ENCODE measurements at places on chromosomes 11 and 22. TPM values are rescaled to one million over a fixed set of nuclear protein-coding genes. Genes with fewer than 3 reads are reported as not detected.
A peak's percentile ranks its signal among the peaks of the same experiment; 100 is the strongest.

CEP126 gene
- polyA plus RNA-seq: 5.2 TPM

GALNT18 gene
- 25.7 TPM for polyA plus RNA-seq

FGF19 gene
- polyA plus RNA-seq: 0.19 TPM

C11orf86 gene
- polyA plus RNA-seq: not detected

MS4A12 gene
- not detected for polyA plus RNA-seq

FLRT1 gene
- polyA plus RNA-seq: 2.6 TPM

KCNE3 gene
- 28.3 TPM for polyA plus RNA-seq

ENTHD1 gene
- polyA plus RNA-seq: not detected

DDT gene
- 57.7 TPM for polyA plus RNA-seq

RAG1 gene
- 3.6 TPM for polyA plus RNA-seq

SLC5A4 gene
- polyA plus RNA-seq: 0.64 TPM

C22orf42 gene
- polyA plus RNA-seq: not detected

PKDREJ gene
- 0.44 TPM for polyA plus RNA-seq

OR2D2 gene
- not detected for polyA plus RNA-seq

VWCE gene
- polyA plus RNA-seq: 1.3 TPM

KDELR3 gene
- polyA plus RNA-seq: 12.0 TPM

DGCR8 gene
- 40.5 TPM for polyA plus RNA-seq

PELI3 gene
- polyA plus RNA-seq: 4.1 TPM

DNA sequence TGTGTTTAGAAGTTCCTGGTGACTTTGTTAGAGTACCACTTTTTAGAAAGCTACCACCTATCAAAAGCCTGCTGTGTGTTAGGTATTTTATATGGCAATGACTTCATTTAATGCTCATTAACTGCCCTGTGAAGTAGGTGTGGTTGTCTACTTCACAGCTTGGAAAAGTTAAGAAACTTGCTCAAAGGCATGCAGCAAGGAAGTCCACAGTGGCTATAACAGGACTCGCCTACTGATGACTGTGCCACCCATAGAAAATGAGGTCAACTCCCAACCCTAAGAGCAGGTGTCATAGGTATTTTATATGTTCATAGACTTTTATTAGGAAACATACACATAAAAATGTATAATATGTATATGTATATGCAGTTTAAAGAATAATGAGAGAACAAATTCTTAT, 125.2 kb upstream of the PAX6 start:
- no peak for DNase-seq

DNA sequence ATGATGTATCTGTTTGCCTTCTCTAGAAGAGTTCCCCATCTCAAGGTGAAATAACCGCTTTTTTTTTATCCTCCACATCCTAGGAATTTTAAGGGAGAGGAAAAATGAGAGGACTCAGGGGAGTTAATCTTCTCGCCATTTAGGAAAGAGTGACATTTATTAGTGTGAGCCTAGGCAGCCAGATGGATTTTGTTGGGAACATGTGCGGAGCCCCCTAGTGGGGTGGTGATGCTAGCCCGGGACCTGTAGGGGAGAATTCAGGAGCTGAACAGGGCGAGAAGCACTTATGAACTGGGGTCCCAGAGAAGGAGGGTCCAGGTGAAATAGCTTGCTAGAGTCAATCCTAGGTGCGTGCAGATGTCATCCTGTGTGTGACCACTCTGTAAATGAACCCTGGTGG, 10.7 kb downstream of the IL17RA start:
- no peak for DNase-seq

DNA sequence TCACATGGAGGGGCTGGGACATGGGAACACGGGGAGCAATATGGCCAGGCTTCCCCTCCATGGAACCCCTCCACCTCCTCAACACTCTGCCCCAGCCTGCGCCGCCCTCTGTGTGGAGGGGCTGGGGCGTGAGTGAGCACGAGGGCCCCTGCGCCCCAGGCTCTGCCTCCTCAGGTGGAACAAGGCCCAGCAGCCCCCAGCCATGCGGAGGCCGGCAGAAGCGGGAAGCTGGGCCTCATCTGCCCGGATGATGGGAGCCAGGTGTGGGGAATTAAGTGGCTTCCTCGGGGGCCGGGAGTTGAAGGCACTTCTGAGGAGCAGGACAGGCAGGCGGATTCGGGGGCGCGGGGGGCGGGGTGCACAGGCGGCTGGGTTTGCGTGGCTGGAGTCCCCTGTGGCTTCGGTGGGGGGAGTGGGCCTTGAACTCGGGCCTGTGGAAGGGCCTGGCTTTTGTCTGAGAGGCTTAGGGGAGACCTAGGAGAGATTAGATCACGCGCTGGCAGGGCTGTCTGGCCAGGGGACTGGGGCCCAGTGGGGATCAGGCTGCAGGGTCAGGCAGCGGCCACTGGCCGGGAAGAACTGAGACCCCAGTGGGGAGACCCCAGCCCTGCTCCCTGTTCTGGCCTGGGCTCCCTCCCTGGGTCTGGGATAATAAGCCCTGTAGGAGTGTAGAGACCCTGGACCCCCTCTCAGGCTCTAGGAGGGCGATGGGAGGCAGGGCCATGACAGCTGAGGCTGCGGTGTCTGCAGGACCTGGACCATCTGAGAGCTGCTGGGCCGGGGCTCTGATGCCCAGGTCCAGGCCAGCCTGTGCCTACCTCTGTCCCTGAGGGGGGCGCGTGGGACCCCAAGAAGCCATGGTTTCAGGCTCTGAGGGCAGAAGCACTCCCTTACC, 13.3 kb downstream of the PRR33 start:
- no peak for DNase-seq

DNA sequence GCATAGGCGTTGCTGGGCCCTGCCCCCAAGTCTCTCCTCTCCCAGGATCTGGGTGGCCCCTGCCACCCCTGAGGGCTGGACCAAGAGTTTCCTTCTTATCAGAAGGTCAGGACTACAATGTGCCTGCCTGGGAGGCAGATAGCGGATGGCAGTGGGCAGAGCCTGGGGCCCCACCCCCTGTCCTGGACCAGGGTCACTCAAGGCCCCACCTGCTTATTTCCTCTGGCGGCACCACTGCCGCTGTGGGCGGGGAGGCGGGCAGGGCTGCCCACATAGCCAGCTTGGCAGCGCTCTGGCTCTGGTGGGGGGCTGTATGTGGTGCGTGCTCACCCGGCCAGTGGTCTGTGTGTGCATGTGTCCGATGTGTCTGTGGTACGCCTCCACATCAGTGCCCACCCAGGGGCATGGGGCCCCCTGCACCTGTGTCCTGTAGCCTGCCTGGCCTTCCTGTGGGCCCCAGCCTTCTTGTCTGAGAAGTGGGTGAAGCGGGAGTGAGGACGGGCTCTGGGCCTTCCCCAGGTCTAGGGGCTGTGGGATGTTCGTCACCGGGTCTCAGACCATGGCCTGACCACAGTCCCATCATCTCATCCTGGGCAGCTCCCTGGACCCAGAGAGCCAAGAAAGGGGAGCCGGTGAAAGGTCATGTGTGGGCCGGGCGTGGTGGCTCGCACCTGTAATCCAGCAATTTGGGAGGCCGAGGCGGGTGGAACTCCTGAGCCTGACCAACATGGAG, 3.0 kb downstream of the GAS2L1 start:
- DNase-seq: no peak

- no peak for DNase-seq
These were observed 26.2 kb upstream of the GCAT start for GRCh38 chr22:37781434-37782059.

- no peak for DNase-seq
These were observed 640 bp upstream of the ZDHHC8 start for GRCh38 chr22:20130731-20131596.

DNA sequence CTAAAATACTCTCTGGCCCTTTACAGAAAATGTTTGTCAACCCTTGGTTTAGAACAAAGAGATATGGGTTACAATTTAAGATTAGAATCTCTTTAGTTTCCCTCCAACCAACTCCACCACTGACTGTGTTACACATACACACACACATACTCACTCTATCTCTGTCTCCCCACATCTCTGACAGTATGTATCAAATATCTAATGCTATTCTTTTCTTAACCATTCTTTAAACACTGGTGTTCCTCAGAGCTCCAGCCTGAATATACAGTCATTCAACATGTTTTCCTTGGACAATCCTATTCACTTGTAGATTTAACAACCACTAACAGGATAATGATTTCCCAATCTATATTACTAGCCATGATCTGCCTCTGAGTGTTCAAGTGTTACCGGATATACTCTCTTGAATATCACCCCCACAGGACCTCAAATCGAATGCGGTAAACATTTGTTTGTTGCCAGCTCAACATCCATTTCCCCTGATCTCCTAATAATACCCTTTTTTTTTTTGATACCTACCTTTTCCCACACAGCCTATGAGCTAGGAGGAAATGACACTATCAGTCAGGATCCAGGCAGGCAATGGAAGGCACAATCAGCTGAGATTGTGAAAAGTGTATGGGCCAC, 6.1 kb downstream of the MPZL3 start:
- DNase-seq: no peak

DNA sequence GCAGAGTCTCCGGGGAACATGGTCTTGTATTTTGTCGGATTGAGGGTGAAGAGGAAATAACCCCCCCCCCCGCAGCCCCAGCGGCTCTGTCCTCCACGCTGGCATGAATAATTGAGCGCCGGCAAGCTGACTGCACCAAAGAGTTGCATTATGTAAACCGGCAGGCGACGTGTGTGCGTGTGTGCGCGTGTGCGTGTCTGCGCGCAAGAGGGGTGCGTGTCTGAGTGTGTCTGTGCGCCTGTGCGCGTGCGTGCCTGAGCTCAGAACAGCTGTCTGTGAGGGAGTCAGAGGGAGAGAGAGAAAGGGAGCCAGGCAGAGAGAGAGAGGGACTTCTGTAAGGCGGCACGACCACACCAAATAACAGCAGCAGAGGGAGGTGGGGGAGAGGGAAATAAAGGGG, 94.4 kb downstream of the SCN3B start:
- peak; percentile 51 for DNase-seq

GRCh38 chr22:27772081-27772983, 29.2 kb downstream of the MN1 start:
- DNase-seq: no peak

- no peak for DNase-seq
These were observed 8.4 kb upstream of the ETS1 start for GRCh38 chr11:128595775-128596174.

GRCh38 chr11:88433536-88434230, 96.1 kb upstream of the CTSC start:
- no peak for DNase-seq

DNA sequence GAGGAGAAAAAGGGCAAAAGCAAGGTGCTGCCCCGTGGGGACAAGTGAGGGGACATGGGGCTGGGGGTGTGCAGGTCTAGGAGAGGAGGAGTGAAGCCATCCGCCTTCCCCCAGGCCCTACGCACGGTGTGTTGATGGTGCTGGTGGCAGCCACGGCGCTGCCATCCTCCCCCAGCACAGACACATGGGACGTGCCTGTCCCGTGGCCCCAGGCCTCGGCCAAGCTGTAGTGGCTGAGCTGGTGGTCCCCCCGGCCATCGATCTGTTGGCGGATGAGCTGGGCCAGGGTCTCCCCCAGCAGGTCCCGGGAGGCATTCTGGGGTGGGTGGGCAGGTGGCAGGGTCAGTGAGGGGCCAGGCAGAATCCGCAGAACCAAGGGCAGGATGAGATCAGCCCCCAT, 18.9 kb downstream of the GGT5 start:
- no peak for DNase-seq

- no peak for DNase-seq
These were observed 7.8 kb upstream of the ADAMTS8 start for GRCh38 chr11:130436171-130436570.

DNA sequence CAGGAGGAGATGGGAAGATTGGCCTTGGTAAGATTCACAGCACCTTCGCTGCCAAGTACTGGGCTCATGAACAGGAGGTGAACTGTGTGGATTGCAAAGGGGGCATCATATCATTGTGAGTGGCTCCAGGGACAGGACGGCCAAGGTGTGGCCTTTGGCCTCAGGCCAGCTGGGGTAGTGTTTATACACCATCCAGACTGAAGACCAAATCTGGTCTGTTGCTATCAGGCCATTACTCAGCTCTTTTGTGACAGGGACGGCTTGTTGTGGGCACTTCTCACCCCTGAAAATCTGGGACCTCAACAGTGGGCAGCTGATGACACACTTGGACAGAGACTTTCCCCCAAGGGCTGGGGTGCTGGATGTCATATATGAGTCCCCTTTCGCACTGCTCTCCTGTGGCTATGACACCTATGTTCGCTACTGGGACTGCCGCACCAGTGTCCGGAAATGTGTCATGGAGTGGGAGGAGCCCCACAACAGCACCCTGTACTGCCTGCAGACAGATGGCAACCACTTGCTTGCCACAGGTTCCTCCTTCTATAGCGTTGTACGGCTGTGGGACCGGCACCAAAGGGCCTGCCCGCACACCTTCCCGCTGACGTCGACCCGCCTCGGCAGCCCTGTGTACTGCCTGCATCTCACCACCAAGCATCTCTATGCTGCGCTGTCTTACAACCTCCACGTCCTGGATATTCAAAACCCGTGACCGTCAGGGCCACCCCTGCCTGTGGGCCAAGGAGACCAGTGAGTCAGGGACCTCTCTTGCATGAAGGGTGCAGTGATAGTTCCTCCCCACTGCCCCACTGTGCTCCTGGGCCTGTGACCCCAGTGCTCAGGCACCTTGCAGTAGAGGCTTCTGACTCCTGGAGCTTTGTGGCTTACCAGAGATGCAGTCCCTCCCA, 83.6 kb downstream of the BCR start:
- DNase-seq: no peak

GRCh38 chr11:78270971-78271370, 82.3 kb downstream of the USP35 start:
- DNase-seq: no peak

- DNase-seq: no peak
These were observed 173.1 kb upstream of the API5 start for GRCh38 chr11:43138621-43139140.

GRCh38 chr22:30266445-30267381, at the start of gene OSM:
OSM (minus strand) TSS chr22:30266851; CDS start chr22:30266799, 52 bp downstream.
- DNase-seq: no peak

DNA sequence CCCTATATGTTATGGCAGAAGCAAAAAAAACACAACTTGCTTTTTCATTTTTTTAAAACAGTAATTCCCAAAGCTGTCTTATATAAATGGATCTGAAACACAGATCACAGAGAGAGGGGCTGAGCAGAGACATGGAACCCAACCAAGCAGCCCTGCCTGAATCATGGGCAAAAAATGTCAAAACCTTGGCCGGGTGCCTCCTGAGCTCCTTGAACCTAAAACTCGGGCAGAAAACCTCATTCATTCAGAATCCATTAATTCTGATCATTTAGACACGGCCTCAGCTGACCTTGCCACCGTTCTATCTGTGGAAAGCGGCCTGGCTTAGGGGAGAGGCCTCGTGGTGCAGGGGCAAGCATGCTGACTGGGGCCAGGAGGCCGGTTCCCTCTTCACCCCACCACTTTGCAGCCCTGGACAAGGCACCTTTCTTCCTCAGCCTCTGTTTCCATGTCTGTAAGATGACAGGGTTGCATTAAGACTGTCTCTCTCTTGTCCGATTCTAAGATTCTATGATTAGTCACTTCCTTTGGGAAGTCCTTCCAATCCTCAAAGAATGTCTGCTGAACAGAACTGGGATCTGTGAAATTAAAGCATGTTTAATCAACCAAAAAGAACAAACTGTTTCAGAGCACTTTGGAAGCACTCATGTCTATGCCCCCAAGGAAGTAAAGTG, 26.0 kb downstream of the TENM4 start:
- DNase-seq: no peak
